Fibroblast of the aortic adventitia (primary cell): ENCODE measurements at places on chromosomes 11 and 22.

- DNase-seq, result no peak
Observed at GRCh38 chr11:101482556-101483124, 101.2 kb downstream of the TRPC6 start.

GRCh38 chr22:27775087-27775698, 26.4 kb downstream of the MN1 start:
- DNase-seq, result peak; percentile 85

DNA sequence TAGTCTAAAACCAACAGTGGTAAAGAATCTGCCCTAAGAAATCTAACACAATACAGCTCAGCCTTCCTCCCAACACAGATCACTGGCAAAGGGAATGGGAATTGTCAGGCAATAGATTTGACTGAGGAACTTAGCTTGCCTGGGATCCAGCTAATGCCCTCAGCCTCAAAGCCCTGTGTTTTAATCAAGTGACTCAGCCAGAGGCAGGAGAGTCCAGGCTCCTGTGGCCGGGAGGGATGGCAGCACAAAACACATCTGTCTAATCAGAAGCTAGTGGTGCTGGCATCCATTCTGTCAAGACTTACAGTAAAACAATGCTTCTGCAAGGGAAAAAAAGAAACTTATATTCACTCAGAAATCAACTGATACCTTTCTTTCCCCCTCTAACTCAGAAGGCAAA, 5.6 kb downstream of the SYTL2 start:
- DNase-seq, result peak; percentile 41

DNA sequence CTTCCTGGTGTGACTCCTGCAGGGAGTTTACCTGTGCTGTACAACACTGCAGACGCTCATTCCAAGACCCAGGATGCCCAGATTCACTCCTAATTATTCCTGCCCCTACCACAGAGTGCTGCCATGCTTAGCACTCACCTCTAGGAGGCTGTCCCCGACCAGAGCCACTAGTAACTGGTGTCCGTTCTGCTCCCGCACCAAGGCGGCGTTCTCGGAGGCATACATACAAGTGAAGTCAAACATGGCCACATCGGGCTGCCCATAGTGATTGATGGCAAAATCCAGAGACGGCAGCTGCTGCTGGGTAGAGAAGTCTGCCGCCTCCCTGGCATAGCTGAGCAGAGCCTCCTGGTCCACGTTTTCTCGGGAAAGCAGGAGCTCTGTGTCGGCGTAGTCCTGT, 122.3 kb upstream of the BID start:
- DNase-seq, result no peak

DNA sequence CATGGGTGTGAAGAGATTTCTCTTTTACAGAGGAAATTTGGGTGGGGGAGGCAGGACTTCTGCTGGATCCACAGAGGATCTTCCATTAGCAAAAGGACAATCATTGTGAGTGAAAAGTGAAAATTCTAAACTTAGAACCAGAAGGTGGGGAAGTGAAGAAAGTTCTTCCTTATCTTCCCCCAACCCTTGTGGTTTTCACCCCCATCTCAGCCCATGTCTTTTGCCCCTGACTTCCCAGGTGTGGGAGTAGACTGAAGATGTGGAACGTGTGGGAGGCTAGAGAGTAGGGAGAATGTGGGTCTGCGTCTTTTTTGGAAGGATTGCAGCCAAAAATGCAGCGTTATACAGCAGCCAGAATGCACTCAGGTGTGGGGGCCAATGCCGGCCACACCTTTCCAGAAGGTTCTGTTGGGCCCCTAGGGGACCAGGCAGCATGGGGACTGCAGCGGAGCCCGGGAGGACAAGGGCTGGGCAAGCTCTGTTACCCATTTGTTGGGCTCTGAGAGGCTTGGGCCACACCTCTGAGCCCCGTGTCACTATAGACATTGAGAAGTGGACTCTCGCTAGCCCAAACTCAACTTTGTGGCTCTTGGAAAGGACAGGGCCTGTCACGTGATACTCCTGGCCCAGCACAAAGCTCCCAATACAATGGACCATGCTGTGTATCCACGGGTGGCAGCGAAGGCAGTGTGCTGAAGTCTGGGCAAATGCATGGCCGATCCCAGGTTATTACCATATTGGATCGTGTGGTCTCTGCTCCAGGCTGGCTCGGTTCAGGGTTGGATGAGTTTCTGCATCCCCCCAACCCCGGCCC, 32.8 kb upstream of the LINC01488 start:
- no peak for DNase-seq

DNA sequence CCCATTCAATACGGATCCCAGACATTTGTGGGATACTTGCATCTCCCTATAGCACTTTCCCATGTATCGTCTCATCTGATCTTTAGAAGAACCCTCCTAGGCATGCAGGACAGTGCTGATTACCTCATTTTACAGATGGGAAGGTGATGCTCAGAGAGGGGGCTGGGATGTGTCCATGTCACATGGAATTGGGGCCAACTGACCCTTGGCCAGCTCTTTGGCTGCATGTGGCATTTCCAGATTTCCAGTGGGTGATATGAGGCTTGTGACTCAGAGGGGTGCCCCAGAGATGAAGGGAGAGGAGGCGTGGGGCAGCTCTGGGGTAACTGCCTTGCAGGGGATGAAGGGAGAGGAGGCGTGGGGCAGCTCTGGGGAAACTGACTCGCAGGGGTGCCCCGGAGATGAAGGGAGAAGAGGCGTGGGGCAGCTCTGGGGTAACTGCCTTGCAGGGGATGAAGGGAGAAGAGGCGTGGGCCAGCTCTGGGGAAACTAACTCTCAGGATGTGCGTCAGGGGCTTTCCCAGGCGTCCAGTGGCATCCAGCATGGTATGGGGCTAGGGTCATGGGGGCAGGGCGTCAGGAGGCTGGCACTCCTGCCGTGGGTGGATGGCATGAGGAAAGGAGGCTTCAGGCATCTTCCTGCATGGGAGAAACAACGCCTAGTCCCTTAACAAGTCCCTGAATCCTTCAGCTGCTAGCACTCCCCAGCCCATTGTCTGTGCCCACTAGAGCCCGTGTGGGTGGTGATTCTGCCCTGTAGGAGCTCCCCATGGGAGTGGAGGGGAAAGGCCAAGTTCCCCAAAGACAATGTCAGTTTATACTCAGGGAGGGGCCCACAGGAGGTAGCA, 11.9 kb upstream of the CERK start:
- peak; percentile 25 for DNase-seq

DNA sequence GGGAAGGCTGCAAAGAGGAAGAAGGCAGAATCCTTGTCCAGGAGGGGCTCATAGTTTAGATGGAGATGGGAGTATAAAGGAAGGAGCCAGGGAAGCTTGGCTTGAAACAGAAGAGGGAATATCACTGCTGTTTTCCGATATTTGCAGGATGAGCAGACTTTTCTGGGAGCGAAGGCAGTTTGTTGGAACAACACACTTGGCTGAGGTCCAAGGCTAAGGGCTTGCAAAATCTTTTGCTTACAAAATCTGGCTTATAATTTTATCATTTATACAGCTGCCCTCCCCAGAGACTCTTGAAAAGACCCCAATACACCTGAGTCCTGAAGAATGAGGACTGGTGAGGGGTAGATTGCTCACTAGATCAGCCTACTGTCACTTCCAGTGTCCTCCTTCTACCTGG, 174.8 kb downstream of the NELL1 start:
- no peak for DNase-seq

DNA sequence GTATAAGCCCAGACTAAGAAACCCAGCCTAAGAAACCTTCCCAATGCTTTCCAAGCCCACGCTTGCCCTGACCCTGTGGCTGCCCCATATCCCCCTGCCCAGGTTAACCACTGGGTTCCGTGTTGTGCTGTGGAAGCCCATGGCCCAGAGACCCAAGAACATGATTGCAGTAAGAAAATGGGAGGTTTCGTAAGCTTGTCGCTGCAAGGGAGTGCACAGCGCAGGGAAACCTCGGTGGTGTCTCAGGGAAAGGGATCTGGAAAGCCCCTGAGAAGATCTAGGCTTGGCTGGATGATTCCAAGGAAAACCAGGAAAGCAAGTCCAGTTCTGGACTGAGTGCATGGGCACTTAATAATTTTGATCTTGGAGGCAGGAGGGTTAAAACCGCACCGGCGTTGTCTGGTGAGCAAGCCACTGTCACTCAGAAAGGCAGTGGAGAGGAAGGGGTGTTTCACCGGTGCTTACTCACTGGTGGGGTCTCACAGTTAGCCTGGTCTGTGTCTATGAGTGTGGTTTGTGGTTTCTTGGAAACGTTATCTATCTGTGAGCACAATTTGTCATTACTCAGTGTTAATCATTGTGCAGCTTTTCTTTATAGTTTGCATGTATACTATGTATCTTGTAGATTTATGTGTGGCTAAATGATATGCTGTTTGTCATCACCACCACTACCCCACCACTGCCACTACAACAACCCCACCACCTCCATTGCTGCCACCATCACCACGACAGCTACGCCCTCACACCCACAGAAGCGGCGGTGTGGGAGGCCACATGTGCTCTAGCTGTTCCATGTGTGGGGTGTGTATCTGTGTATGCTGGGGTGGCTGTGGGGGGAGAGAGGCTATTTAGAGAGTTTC, 53.3 kb upstream of the PRDM11 start:
- DNase-seq, result peak; percentile 66

- no peak for DNase-seq
Observed at GRCh38 chr11:26149585-26149984, 182.3 kb upstream of the ANO3 start.

DNA sequence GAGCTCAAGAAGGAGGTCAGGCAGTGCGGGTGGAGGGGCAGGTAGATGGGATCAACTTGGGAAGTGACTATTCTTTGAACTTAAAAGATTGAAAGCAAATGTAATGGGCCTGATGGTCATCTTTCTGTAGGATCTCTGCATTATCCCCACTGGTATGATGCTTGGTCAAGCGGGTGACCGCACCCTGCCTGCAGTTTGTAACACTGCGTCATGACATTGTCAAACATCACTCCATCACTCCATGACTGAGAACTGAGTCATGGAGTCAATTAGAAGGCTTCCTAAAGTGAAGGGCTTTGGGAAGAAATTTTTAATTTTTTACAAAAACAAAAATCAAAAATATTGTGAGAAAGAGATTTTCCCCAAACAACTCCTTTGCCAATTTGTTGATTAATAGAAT, 62.4 kb upstream of the BMAL1 start:
- DNase-seq, result peak; percentile 48

DNA sequence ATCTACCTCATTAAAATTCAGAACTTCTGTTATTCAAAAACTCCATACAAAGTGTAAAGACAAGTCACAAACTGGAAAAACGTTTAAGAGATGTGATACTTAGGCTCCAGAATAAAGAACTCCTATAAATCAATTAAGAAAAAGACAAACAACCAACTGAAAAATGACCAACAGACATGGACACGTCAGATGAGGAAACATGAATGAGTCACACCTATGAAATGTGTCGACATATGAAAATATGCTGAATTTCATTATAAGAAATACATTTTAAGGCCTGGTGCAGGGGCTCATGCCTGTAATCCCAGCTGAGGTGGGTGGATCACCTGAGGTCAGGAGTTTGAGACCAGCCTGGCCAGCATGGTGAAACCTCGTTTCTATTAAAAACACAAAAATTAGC, 78.7 kb downstream of the ENTHD1 start:
- DNase-seq, result no peak

- DNase-seq, result no peak
Observed at GRCh38 chr22:17627961-17628405, 566 bp downstream of the ATP6V1E1 start.

DNA sequence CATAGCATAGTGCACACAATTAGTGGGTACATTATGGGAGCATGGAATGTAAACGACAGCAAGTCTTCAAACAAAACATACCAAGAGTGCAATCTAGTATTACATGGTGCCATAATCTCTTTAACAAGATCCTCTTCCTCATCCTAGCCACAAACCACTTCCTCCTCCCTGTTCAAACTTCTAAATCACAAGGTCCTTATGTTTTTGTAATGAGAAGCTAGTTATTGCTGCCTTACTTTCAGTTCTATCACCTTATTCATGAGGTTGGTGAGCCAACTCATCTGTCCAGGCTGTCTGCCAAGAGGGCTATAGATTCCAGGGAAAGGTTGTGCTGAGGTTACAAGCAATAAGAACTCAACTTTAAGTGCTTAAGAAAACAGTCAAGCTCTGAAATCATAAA, 195.4 kb upstream of the ARHGAP20 start:
- DNase-seq, result peak; percentile 95

DNA sequence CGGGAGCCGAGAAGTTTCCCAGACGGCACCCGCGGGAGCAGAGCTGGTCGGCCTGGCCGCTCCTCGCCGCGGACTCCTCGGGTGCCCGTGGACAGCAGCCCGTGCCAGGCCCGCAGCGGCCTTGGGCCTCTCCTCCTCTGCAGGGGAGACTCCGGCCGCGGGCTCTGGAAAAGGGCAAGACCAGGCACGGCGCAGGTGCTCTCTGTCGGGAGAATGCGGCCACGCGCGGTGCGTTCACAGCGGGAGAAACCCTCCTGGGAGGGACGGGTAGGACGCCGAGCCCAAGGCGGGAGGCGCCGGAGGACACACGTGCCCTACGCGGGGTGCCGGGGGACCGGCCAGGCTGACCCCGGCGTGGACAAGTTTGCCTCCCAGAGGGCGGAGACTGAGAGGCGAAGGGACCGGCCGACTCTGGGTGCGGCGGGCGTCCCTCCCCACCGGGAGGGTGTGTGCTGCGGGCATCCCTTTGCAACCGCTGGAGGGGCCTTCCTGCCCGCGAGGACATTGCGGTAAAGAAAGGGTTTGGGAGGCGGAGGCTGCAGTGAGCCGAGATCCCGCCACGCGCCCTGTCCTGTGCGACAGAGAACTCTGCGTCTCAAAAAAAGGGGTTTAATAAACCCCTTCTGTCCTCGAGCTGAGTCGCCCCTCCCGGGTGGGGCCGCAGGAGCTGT, 2.3 kb downstream of the IFITM1 start:
- no peak for DNase-seq

GRCh38 chr11:134883484-134883883, 471.4 kb upstream of the B3GAT1 start:
- no peak for DNase-seq

- no peak for DNase-seq
Observed at GRCh38 chr22:20843501-20843900, 15.1 kb downstream of the PI4KA start.

- peak; percentile 49 for DNase-seq
Observed at GRCh38 chr11:123193742-123194141, 1.3 kb downstream of the CLMP start.

DNA sequence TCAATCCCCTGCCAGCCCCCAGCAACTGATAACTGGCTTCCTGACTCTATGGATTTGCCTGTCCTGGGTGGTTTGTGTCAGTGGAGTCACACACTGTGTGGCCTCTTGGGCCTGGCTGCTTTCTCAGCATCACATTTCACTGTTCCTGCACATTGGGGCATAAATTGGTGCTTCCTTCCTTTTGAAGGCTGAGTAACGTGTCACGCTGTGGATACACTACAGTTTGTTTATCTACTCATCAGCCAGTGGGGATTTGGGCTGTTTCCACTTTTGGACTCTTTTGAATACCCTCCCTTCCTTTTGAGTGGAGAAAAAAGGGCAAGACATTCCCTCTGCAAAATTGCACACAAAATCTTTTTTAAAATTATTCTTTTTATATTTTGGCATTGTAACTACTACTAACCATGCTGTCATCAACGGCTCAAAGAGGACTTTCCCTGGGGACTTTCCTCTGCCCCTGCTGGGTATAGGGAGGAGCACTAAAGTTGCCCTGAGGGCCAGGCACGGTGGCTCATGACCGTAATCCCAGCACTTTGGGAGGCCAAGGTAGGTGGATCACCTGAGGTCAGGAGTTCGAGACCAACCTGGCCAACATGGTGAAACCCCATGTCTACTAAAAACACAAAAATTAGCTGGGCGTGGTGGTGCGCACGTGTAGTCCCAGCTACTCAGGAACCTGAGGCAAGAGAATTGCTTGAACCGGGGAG, 7.8 kb upstream of the CELSR1 start:
- peak; percentile 43 for DNase-seq
